ENCODE measurements at places on chromosomes 1 and 21. TPM values are rescaled to one million over a fixed set of nuclear protein-coding genes. Genes with fewer than 3 reads are reported as not detected.

DNA sequence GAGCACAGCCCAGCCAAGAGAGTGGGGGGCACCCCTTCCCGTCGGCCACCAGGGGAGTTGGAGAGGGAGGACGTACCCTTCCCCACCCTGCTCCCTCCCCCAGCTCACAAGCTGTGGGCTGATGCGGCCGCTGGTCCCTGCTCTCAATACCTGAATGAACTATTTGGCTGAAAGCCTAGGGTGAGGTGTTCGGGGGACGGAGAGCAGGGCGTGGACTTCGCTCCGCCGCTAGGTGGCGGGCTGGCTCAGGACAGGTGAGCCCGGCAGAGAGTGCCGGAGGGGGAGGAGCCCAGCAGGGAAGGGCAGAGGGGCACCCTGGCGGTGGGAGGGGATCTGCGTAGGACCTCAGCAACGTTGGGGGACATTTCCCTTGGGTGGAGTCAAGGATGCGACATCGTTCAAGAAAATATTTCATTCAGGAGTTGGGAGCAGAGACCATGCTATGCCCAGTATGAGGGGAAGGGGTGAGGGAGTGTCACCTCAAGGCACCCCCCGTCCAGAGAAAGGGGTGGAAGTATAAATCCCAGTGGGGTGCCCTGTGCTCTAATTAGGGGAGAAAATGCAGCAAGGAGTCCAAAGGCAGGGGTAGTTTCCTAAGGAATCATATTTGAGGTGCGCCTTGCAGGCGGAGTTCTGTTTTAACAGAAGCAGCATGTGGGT, 12.0 kb upstream of the RHBG start:
- no peak for DNase-seq

DNA sequence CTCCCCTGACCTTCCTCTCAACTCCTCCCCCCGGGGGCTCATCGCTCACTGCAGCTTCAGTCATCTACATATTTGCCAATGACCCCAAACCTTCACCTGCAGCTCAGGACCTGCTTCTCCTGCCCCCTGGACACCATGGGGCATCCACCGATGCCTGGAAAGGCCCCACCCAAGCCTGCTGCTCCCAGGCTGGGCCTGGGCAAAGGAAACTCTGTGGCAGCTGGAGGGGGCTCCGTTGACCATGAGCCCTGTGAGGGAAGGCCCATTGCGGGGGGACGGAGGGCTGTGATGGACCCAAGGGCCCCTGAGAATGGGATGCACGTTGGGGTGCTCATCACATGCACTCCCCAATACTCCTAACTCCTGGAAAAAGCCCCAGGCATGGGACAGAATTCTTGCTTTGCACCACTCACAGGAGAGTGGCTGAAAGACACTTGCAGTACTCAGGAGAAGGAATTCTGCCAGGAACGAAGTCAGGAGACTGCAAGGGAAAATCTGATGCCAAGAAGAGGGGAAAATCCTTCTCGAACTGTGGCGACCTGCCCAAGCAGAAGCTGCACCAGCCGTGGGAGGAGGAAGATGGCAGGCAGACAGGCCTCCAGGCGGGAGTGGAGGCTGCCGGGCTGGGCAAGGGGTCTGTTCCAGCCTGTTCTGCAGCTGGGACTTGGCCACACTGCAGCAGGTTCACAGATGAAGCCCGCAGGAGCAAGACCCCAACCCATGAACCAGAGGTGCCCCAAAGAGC, 18.4 kb downstream of the MATN1 start:
- DNase-seq = no peak

DNA sequence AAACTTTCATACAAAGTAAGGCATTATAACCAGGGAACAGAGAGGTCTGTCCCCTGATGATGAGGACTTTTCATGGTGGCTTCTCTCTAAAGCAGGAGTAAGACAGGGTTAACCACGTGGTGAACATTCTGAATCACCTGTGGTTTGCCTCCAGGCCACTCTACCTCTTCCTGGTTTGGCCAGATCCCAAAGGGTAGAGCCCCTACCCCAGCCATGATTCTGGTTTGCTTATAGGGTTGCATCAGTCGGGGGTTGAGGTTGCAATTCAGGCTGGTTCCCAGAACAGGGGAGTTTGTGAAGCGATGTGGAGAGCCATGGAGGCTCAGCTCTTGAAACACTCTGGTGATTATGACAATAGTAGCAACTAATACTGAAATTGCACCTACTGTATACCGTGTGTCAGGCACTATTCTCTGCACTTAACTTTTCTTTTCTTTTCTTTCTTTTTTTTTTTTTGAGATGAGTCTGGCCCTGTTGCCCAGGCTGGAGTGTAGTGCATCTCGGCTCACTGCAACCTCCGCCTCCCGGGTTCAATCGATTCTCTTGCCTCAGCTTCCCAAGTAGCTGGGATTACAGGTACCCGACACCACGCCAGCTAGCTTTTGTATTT, 8.3 kb downstream of the CNR2 start:
- no peak for DNase-seq

DNA sequence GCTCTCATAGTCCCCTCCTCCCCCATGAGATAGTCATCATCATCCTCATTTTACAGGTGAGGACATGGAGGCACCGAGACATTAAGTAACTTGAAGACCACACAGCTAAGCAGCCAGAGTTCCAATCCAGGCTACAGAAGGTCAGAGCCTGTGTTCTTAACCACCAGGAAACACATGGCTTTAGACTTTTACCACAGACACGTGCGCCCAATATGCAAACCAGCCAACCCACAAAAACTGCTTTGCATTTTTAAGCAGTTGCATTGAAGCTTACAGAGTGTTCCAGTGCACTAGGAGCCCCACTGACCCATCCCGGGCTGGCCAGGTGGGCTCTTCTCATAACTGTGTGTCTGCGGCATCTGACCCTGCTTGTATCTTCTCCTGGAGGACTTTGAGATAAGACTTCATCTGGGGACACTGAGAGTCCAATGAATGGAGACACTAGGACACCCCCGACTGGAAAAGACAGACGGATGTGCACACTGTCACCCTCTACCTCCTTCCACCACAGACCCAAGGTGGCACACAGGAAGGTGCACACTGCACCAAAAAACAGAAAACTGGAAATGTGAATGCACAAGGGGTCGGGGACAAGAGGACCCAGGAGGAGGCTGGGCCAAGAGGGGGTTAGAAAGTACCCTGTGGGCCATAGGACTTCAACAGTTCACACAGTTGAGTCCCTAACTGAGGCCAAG, 56.4 kb downstream of the ETS2 start:
- no peak for DNase-seq

DNA sequence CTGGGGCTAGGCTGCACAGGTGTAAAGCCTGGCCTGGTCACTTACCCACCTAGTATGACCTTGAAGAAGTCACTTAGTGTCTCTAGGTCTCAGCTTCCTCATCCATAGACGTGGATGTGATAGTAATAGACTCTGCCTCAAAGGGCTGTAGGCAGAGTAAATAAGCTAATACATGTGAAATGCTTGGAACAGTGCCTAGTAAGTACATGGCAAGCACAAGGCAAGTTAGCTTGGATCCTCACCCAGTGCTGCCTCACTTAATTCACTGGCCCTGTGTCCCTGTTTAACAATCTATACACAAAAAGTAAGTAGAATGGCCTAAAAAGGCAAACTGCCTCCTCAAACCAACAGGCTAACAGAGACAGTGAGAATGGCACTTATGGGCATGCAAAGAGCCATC, 167.8 kb downstream of the PIGK start:
- DNase-seq = no peak

GRCh38 chr1:232925421-232926220, 24.8 kb upstream of the NTPCR start:
- DNase-seq = no peak

GRCh38 chr1:81351864-81352263, 448.9 kb upstream of the ADGRL2 start:
- no peak for DNase-seq

DNA sequence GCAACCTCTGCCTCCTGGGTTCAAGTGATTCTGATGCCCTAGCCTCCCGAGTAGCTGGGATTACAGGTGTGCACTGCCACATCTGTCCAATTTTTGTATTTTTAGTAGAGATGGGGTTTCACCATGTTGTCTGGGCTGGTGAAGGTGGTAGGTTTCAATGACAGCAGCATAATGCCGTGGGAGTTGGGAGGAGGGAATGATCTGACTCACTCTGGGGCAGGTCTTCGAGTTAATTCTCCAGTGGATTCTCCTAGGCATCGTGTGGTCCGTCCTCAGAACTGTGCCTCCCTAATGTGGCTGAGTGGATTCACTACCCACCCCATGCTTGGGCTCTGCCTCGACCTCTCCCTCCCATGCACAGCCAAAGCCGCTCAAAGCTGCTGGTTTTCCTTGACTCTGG, 1.7 kb upstream of the GPR37L1 start:
- no peak for DNase-seq

DNA sequence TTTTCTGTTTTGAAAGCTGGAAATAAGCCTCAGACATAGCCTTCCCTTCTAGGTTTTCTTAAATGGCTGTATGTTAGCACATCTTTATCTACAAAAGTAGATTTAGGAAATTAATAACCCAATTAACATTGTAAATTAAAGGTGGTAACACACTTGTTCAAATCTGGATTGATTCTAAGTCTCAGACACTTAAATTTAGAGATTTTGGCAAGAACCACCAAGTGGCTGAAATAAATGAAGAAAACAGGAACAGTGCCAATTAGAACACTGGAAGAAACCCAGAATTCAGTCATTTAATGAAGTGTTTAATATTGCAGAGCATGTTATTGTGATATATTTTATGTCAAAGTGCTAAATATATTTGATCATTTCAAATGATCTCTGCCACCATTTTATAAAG, 628.2 kb downstream of the USP25 start:
- DNase-seq = no peak

Gene FAAH
- total RNA-seq = 5.0 TPM

Gene HTR6
- not detected for total RNA-seq
